Activated CD4-positive, alpha-beta T cell treated with anti-CD3 and anti-CD28 coated beads, Interleukin-2, amount 10 ng/mL, durations not matched to agents 7 days and 5 days (primary cell): ENCODE measurements at places on chromosomes 5 and 9.

DNA sequence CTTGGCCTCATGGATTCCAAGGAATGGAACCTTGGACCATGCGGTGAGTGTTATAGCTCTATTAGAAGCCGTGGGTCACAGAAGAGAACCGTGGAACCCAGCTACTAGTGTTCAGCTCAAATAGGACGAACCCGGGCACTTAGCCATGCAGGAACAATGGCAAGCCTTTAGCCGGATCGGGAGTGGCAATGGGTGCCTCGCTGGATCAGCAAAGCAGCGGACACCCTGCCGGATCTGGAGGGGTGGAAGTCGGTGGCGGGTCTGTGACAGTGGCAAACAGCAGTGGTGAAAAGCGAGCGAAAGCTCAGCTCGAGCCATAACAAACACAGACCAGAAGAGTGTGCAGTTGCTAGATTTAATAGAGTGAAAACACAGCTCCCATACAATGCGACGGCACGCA lies 2.4 kb upstream of the CDO1 start:
- no peak for DNase-seq

DNA sequence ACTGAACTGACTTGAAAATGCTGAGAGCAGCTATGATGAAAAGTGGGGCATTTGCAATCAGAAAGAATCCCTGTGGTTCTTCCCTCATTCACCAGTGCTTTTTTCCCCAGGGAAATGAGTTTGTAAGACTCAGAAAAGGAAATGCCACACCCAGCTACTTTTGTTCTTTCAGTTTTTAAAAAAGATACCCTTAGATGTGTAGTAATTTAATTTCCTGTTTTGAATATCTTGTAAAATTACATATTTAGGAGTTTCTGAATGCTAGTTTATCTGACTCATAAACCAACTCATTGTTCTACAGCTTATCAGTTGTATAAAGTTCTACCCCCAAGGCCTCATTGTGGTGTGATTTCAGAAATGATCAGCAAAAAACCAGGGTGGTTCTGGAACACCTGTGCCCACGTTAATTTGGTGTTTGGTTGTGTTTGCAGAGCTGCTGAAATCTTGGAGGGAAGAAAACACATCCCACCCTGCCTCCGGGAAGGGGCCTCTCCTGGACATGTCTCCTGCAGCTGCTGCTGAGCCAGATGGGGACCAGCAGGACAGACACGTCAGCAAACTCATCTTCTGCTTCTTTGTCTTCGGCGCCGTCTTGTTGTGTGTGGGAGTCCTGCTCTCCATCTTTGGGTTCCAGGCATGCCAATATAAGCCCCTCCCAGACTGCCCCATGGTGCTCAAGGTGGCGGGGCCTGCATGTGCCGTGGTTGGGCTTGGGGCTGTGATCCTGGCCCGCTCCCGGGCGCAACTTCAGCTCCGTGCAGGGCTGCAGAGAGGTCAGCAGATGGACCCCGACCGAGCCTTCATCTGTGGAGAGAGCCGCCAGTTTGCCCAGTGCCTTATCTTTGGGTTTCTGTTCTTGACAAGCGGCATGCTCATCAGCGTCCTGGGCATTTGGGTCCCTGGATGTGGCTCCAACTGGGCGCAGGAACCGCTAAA lies 2.8 kb downstream of the TMEM171 start:
- no peak for DNase-seq

DNA sequence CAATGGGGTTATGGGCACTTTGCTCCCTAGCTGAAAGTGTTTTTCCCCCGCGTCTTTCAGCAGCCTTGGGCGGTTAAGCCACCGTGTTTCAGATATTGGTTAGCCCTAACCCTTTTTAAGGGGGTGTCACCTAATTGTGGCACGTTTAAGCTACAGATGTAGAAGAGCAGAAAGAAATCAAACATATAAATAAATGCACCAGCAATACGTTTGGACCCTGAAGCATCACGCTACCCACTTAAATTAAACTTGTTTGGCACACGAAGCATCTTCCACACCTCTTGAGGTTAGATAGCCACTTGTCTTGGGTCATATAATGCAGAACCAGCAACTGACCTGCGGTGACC lies 768 bp downstream of the YTHDC2 start:
- DNase-seq: no peak

GRCh38 chr5:149378241-149378820 lies 761 bp downstream of the IL17B start:
- DNase-seq: no peak

DNA sequence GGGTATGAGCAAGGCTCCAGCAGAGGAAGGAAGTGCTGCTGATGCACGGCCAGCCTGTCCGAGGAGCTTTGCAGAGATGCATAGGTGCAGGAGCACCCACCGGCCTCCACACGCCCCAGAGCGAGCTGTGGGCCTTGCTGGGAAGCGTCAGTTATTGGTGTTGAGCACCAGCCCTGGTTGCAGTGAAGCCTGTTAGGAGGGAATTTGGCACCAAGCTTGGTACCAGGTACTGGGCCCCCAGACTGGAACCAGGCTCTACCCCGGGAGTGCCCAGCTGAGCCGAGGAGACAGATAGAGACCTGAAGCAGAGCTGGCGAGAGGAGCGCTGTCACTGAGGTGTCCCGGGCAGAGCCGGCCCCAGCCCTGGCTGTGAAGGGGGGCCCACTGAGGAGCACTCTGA lies 5.2 kb downstream of the TCF7 start:
- DNase-seq: no peak

DNA sequence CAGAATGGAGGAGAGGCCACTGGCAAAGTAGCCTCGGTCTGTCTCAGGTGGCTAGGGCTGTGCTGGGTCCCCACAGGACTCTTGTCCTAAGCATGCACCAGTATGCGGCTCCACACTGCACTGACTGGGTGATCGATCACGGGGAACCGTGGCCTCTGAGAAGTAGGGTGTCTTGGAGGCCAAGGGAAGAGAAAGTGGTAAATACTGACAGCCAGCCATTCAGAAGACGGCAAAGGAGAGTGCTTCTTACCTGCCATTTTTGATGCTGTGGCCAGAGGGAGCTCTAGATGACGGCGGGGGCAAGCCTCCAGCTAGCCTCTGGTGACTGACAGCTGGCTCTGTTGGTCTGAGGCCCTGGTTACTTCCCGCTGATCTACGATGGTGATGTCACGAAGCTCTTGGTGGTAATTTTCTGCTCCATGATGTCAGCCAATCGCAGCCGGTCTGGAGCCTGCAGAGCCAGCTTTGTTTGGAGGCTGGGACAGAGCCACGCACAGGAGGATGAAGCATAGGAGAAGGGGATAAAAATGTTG lies 40.4 kb upstream of the GADD45G start:
- no peak for DNase-seq

- DNase-seq: no peak
These were observed 167.6 kb downstream of the TMEM38B start for GRCh38 chr9:105861972-105862371.

DNA sequence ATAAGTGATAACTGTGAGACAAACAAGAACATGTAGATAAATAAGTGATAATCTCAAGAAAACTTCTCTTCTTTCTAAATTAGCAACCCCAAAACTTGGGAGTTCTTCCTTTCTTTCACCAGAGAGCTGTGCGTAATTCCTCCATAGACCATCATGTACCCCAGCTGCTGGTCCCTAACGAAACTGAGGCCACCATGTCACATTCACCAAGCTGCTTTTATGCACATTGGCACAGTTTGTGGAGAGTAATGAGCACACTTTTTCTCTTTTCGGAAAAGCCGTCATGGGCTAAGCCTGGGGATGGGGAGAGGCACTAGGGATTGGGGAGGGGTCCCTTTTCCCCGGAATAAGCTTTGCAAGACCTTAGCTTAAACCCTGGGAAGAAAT lies 561.4 kb downstream of the BNC2 start:
- DNase-seq: no peak

DNA sequence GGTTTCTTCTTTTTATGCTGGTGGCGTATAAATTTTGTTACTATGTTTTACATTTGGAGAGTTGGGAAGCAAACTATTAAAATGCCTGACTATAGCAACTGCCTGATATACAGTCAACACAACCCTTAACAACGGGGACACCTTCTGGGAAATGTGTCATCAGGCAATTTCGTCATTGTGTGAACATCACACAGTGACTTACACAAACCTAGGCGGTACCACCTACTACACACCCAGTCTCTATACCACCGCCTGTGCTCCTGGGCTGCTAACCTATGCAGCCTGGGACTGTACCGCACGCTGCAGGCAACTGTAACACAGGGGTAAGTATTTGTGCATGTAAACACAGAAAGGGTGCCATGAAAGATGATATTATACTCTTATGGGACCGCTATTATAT lies 1.3 kb upstream of the CDHR2 start:
- DNase-seq: no peak

DNA sequence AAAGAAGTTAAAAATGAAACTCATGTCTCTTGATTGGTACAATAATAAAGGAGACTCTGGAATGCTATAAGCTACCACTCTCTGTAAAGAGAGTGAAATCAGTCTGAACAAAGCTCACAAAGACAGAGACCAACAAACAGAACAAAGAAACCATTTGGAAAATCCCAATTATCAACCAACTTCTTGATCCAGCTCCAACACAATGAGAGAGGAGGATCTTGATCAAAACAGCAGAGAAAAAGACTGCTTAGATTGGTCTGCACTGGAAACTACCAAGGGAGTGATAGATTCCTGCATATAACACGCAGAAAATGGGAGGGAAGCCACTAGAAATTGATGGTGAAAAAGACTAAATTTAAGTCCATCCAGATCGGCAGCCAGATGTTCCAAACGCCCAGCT lies 23.1 kb upstream of the RNF38 start:
- DNase-seq: no peak
